Right lung (tissue), 10 donors: ENCODE measurements at places on chromosomes 12 and 14. TPM values are rescaled to one million over a fixed set of nuclear protein-coding genes. Genes with fewer than 3 reads are reported as not detected.

BICDL1 gene
- 3.3 TPM for polyA plus RNA-seq

AVPR1A gene
- 0.64 TPM for polyA plus RNA-seq

CFAP54 gene
- 3.1 TPM for polyA plus RNA-seq

MANSC1 gene
- 30.3 TPM for polyA plus RNA-seq

DNA sequence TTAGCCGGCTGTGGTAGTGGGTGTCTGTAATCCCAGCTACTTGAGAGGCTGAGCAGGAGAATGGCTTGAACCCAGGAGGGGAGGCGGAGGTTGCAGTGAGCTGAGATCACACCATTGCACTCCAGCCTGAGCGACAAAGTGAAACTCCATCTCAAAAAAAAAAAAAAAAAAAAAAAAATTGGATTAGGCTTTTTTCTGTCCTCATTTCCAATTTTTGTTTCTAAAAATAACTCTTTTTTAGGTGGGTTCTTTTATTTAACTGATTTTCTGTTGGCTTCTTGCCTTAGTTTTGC is 863.7 kb downstream of the LRFN5 start:
- no peak for DNase-seq

- DNase-seq = no peak
Measured at GRCh38 chr12:111155020-111155419, 213.9 kb downstream of the PHETA1 start.

DNA sequence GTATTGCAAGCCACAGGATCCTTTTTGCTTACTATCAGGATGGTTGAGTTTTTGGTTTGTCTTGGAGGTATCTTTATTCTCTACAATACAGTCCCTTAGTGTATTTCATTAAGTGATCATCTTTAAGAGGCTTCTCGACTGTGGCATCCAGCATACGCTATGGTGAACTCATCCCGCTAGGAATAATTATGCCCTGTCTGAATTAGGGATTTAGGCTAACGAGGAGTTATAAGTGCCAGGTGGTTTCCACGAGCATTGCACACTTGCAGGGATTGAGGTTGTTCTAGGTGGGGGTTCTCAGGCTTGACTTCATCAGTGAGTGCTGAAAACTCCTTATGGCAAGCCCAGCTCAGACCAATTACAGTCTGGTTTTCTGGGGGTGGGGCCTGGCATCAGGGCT is 37.2 kb upstream of the RBM19 start:
- DNase-seq = no peak

DNA sequence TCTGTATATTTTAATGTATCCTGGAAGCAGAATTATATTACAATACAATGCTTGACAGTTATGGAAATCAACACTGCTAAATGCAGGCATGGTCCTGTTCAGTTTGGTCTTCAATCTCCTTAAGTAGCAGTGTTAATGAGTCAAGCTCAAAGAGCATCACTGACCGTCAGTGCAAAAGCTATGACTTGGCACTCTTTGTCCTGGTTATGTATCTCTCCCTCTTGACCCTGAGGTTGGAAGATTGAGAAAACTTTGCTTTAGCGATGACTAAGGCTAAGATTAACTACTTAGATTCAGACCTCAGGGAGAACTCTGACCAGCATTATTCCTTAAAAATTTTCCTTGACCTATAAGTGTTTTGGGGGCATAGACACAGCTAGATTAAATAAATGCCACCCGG is 10.9 kb downstream of the CLEC7A start:
- DNase-seq = no peak

GRCh38 chr12:544941-545635 is 85.3 kb downstream of the B4GALNT3 start:
- DNase-seq = no peak

DNA sequence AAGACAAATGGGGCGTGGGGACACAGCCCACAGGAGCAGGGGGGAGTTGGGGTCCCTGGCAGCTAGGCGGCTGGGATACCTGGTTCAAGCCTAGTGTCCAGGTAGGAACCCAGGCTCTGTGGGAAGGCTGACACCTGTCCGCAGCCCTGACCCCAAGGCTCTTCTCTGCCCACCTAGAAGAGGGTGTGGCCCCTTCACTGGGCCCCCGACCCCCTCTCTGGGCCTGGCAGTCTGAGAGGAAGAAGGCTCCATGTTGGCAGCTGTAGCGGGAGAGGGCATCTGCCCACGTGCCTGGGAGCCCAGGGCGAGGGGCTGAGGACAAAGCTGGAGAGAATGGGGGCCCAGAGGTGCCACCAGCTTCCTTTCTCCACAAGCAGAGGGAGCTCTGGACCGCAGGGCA is 10.5 kb downstream of the CHGA start:
- DNase-seq = no peak

DNA sequence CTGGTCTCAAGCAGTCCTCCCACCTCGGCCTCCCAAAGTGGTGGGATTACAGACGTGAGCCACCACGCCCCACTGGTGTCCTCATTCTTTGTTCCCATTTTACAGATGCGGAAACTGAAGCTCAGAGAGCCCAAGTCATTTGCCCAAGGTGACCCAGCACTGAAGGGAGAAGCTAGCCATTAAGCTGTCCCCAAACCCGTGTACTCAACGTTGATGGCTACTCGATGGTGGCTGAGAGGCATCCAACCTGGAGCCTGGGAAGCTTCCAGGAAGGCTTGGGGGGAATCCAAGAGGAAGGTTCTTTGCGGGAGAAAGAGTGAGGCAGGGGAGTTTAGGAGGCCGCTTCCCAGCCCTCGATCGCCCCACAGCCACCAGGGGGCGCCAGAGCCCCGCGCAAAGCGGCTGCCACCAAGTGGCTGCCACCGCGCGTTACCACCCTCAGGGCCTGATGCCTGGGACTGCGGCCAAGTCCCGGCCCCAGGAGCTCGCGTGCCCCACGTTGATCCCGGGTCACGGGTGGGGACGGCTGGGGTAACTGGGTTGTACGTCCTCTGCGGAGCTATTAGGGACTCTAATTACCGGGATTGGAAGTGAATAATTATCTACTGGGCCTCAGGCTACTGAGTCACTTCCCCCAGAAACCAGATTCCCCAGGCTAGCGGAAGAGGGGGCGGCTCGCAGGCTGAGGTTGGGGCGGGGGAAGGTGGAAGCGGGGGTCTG is 8.8 kb upstream of the SH2B3 start:
- DNase-seq = peak; percentile 75

GRCh38 chr14:31419179-31419966 is 977 bp downstream of the HEATR5A start:
- DNase-seq = no peak

DNA sequence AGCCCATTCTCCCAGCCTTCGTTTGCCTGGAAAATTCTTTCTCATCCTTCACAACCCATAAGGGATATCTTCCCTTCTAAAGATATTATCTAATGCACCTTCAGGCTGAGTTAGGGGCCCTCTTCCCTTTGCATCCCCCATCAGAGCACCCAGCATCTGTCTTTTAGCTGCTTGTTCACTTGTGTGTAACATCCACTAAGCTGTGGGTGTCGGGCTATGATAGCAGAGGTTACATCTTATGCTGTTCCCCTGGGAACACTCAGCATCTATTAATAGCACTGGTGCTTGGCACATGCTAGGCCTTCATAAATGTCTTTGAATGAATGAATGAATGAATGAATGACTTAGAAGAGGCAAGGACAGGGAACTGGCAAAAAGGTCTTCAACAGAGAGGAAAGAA is 131.8 kb downstream of the NUAK1 start:
- DNase-seq = no peak

GRCh38 chr12:45170456-45171042 is 45.3 kb upstream of the ANO6 start:
- DNase-seq = peak; percentile 42
